ENCODE measurements at places on chromosomes 1 and 21. TPM values are rescaled to one million over a fixed set of nuclear protein-coding genes. Genes with fewer than 3 reads are reported as not detected.

SRP9 gene
- total RNA-seq = 226 TPM

GRCh38 chr1:198937231-198938031, 298.6 kb downstream of the PTPRC start:
- H3K27ac ChIP-seq = peak overlapping the region; percentile 91
- H3K27me3 ChIP-seq = no peaks in the 10 kb centered on the region
- H3K36me3 ChIP-seq = peaks cover 16% of the 10 kb centered on the region
- peak; percentile 51 for DNase-seq
- H3K4me1 ChIP-seq = peaks cover 20% of the 10 kb centered on the region
- H3K4me3 ChIP-seq = no peak overlapping the region

DNA sequence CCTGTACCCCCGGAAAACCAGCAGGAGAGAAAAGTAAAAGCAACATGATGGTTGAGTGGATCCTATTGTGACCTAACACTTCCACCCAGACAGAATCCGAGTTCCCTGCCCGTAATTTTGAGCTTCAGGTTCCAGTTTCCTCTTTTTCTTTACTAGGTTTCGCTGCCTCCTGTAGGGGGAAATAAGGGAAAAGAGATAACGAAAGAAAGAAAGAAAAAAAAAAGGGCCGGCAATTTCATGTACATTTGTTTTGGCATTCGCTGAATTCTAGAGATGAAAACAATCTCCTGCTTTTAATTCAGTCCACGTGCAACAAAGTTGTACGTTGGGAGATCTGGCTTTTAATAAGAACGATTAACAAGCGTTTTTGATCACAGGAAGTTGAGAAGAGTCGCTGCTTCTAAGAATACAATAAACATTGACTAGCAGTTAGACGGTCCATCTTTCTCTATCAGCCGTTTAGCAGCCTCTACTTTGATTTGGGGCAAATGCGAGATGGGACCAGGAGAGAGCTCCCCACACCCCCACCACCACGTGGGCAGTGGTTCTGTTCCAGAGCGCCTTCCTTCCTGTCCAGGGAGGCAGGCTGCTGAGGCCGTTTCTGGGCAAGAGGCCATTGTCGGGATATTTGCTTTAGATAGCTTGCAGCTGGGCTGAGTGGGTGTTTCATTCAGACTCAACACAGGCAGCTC, 155.9 kb upstream of the RUNX1 start:
- peaks cover 2% of the 10 kb centered on the region for H3K27me3 ChIP-seq
- DNase-seq = peak; percentile 36
- peak overlapping the region; percentile 77 for H3K4me3 ChIP-seq
- H3K27ac ChIP-seq = peak overlapping the region; percentile 81

- H3K36me3 ChIP-seq = peaks cover 74% of the 10 kb centered on the region
- peak; percentile 37 for DNase-seq
- H3K4me3 ChIP-seq = peak overlapping the region; percentile 83
- H3K4me1 ChIP-seq = peaks cover 94% of the 10 kb centered on the region
Measured at GRCh38 chr1:116765962-116766361, 11.7 kb downstream of the CD2 start.

- H3K27ac ChIP-seq = no peak overlapping the region
- no peak for DNase-seq
- no peak overlapping the region for H3K4me3 ChIP-seq
Measured at GRCh38 chr21:27493542-27493941, 526.7 kb upstream of the ADAMTS5 start.

- H3K4me3 ChIP-seq = no peak overlapping the region
- no peak for DNase-seq
- no peaks in the 10 kb centered on the region for H3K4me1 ChIP-seq
- no peak overlapping the region for H3K27ac ChIP-seq
Measured at GRCh38 chr1:4161366-4162006, 261.4 kb upstream of the C1orf174 start.

GRCh38 chr1:93729906-93730305, 48.3 kb upstream of the BCAR3 start:
- no peak overlapping the region for H3K4me3 ChIP-seq
- no peak for DNase-seq
- H3K4me1 ChIP-seq = no peaks in the 10 kb centered on the region
- H3K27me3 ChIP-seq = peaks cover 7% of the 10 kb centered on the region

Data from activated naive CD8-positive, alpha-beta T cell treated with anti-CD3 and anti-CD28 coated beads, Interleukin-2, amount 10 ng/mL, durations not matched to agents 7 days and 5 days (primary cell).